ENCODE measurements at places on chromosomes 1 and 21. TPM values are rescaled to one million over a fixed set of nuclear protein-coding genes. Genes with fewer than 3 reads are reported as not detected.

The TFF2 gene
- total RNA-seq: not detected

GRCh38 chr1:204920967-204921366, 50.3 kb downstream of the NFASC start:
- H3K36me3 ChIP-seq: no peaks in the 10 kb centered on the region
- H3K27me3 ChIP-seq: no peaks in the 10 kb centered on the region
- no peaks in the 10 kb centered on the region for H3K4me1 ChIP-seq
- H3K27ac ChIP-seq: no peak overlapping the region
- no peak for DNase-seq

DNA sequence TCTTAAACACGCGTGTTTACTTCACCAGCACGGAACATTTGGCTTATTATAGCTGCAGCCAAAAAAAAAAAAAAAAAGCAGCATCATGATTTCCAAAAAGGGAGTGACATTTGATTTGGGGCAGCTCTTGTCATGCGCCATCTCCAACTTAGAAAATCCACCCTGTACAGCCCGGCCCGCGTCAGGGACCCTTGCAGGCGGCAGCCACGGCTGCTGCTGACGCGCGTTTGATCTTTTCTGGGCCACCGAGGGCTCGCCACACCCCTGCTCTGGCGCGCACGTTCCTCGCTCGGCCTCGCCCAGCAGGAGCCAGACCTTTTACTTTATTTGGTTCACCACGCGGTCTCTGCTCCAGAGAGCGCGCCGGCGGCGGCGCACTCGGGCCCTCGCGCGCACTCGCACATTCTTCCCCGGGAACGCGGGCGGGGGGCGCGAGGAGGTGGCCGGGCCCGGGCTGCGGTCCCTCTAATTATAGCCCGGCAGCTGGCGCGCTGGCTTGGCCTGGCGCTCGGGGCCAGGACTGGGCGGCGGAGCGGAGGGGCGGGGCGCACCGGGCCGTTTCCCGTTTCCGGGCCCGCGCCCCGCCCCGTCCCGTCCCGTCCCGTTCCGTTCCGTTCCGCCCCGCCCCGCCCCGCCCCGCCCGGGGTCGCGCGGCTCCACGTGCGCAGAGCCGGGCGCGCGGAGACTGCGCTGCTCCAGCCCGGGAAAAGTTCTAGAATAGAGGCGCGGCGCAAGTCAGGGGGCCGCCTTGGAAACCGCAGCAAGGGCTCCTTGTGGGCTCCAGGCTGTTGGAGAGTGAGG, 10.2 kb downstream of the IRF2BP2 start:
- peak overlapping the region; percentile 95 for H3K27ac ChIP-seq
- no peaks in the 10 kb centered on the region for H3K36me3 ChIP-seq
- peak; percentile 85 for DNase-seq

DNA sequence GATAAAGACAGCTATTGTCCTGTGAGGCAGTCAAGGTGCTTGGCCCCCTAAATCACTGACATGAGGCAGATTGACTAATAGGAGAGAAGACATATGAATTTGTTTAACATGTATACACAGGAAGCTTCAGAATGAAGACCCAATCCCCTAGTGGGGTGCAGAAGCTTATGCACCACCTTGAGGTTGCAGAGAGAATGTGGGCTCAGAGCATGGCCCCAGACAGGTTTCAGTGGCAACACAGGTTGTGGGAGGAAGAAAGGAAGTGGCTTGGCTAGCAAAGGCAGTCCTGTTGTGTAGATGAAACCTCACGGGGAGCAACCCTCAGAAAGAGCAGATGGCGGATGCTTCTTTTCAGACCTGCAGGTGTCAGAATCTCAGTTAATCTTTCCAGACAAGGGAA, 37.0 kb upstream of the PARP1 start:
- H3K4me3 ChIP-seq: no peak overlapping the region
- no peaks in the 10 kb centered on the region for H3K36me3 ChIP-seq
- no peaks in the 10 kb centered on the region for H3K27me3 ChIP-seq
- peaks cover 33% of the 10 kb centered on the region for H3K4me1 ChIP-seq
- H3K27ac ChIP-seq: no peak overlapping the region

GRCh38 chr1:212668477-212668876, 31.2 kb downstream of the BATF3 start:
- no peak overlapping the region for H3K4me3 ChIP-seq
- no peak for DNase-seq
- peaks cover 8% of the 10 kb centered on the region for H3K4me1 ChIP-seq
- H3K27me3 ChIP-seq: no peaks in the 10 kb centered on the region
- no peaks in the 10 kb centered on the region for H3K36me3 ChIP-seq
- H3K27ac ChIP-seq: no peak overlapping the region

DNA sequence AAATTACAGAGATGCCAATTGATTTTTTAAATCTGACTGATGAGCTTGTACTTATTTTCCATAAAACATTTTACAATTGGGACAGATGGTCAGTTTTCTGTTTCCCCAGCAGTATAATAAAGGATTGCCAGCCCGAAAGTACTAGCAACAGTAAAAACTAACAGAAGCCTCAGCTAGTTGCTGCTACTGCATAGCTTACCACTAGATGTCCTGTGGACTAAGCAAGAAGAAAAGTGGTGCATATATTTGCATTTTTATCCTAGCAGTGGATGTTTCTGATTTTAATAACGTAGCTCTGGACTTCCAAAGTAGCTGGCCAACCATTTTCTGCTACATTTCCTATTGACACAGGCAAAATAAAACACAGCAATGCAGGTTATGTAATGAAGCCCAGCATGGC, 241.5 kb downstream of the BARHL2 start:
- DNase-seq: no peak
- H3K27me3 ChIP-seq: no peaks in the 10 kb centered on the region
- H3K27ac ChIP-seq: no peak overlapping the region
- no peaks in the 10 kb centered on the region for H3K36me3 ChIP-seq
- no peaks in the 10 kb centered on the region for H3K4me1 ChIP-seq
- no peak overlapping the region for H3K4me3 ChIP-seq

DNA sequence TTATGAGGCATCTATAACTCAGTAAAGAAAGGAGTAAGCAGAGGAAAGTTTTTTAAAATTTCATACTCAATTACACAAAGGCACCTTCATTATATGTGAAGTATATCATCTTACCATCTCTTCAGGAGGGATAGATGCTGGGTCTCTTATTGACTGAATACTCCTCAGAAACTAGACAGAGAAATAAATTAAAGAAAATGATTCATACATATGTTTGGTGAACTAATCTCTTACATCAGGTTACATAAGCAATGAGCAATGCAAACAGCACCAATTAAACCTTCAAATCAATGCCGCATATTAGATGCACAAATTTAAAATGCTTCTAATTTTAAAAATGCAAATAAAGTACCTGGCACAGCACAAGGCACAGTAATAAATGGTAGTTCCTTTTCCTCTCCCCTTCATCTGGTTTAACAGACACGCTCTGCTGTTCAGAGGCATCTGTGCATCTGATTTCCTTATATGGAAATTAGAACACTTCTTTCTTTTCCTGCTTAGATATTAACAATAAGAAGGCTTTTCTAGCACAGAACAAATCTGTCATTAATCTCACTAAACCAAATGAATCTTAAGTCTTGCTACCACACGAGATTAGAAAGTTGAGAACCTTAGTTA, 20.0 kb downstream of the SCYL3 start:
- no peaks in the 10 kb centered on the region for H3K4me1 ChIP-seq
- no peaks in the 10 kb centered on the region for H3K27me3 ChIP-seq
- no peak overlapping the region for H3K27ac ChIP-seq
- no peak for DNase-seq
- H3K4me3 ChIP-seq: no peak overlapping the region

DNA sequence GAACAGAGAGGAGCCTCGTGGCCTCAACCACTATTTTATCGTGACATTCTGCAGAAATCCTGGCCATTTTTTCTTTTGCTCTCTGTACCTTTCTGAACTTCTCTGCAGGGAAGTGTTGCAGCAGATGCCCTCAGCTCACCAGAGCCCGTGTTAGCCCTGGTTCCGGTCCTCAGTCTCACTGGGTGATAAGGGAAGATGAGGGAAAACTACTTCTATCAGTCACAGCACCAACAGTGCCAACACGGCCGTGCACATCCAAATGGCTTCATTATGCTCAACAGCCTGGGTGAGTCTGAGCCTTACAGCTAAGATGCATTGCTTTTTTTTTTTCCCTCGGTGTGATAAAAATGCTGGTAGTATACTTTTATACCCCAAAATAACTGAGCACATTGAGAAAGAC, 93.0 kb downstream of the KIF26B start:
- no peak overlapping the region for H3K27ac ChIP-seq
- no peak for DNase-seq
- H3K4me1 ChIP-seq: no peaks in the 10 kb centered on the region
- no peak overlapping the region for H3K4me3 ChIP-seq
- H3K36me3 ChIP-seq: no peaks in the 10 kb centered on the region
- no peaks in the 10 kb centered on the region for H3K27me3 ChIP-seq

GRCh38 chr21:45492765-45493164, 49.5 kb downstream of the SLC19A1 start:
- peaks cover 4% of the 10 kb centered on the region for H3K4me1 ChIP-seq
- H3K27ac ChIP-seq: no peak overlapping the region
- H3K27me3 ChIP-seq: no peaks in the 10 kb centered on the region
- no peaks in the 10 kb centered on the region for H3K36me3 ChIP-seq

- H3K27ac ChIP-seq: no peak overlapping the region
- H3K36me3 ChIP-seq: no peaks in the 10 kb centered on the region
- no peak overlapping the region for H3K4me3 ChIP-seq
- no peaks in the 10 kb centered on the region for H3K4me1 ChIP-seq
- no peak for DNase-seq
Measured at GRCh38 chr1:52334906-52335528, 31.0 kb downstream of the CC2D1B start.

The ERRFI1 gene
- total RNA-seq: 3.8 TPM

- H3K36me3 ChIP-seq: no peaks in the 10 kb centered on the region
- H3K27me3 ChIP-seq: no peaks in the 10 kb centered on the region
- DNase-seq: peak; percentile 7
- H3K4me1 ChIP-seq: peaks cover 13% of the 10 kb centered on the region
Measured at GRCh38 chr1:159854116-159854692, 8.3 kb downstream of the VSIG8 start.

- no peak overlapping the region for H3K4me3 ChIP-seq
- DNase-seq: no peak
- no peak overlapping the region for H3K27ac ChIP-seq
Measured at GRCh38 chr21:31493350-31493880, 149.4 kb upstream of the TIAM1 start.

DNA sequence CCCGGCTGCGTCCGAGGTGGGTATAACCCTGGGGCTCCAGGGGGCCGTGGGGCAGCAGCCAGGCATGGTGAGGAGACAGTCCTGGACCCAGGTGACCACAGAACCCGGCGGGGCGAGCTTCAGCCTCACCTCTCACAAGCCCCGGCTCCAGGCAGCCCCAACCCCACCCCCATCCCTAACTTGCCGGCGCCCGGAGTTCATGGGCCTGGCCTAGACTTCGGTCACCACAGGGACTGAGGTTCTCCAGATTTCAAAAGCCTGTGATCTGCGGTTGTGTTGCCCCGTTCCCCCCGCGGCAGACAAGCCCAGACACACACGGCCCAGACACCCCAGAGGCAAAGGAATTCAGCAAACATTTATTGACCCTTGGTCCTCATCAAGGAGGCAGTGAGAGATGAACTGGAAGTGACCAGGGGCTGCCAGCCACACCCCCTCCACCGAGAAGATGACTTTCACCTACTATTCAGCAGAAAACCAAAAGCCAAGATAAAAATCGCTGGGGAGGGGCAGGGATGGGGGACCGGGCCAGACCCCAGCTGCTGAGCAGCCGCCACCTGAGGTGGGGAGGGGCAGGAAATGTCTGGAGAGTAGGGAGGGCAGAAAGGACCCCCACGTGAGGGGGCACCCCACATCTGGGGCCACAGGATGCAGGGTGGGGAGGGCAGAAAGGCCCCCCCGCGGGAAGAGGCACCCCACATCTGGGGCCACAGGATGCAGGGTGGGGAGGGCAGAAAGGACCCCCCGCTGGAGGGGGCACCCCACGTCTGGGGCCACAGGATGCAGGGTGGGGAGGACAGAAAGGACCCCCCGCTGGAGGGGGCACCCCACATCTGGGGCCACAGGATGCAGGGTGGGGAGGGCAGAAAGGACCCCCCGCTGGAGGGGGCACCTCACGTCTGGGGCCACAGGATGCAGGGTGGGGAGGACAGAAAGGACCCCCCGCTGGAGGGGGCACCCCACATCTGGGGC, 3.9 kb downstream of the HES4 start:
- no peak for DNase-seq
- H3K4me1 ChIP-seq: peaks cover 11% of the 10 kb centered on the region
- H3K36me3 ChIP-seq: no peaks in the 10 kb centered on the region
- no peak overlapping the region for H3K27ac ChIP-seq
- no peak overlapping the region for H3K4me3 ChIP-seq

The TLCD4 gene
- 0.04 TPM for total RNA-seq

The MT1HL1 gene
- total RNA-seq: not detected

- no peaks in the 10 kb centered on the region for H3K4me1 ChIP-seq
- H3K4me3 ChIP-seq: no peak overlapping the region
- H3K27me3 ChIP-seq: no peaks in the 10 kb centered on the region
- no peak overlapping the region for H3K27ac ChIP-seq
- no peak for DNase-seq
Measured at GRCh38 chr1:2184531-2184930, 10.0 kb downstream of the FAAP20 start.

GRCh38 chr1:204093421-204093717, 20.5 kb downstream of the SOX13 start:
- H3K27ac ChIP-seq: no peak overlapping the region
- no peak overlapping the region for H3K4me3 ChIP-seq
- H3K36me3 ChIP-seq: no peaks in the 10 kb centered on the region

The TMEM51 gene
- total RNA-seq: 0.11 TPM

DNA sequence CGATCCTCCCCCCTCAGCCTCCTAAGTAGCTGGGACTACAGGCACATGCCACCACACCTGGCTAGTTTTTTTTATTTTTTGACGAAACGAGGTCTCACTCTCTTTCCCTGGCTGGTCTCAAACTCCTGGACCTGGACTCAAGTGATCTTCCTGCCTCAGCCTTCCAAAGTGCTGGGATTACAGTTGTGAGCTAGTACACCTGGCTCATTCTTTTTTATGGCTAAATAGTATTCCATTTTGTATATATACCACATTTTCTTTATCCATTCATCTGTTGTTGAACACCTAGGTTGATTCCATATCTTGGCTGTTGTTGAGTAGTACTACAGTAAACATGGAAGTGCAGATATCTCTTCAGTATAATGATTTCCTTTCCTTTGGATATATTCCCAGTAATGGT, 62.3 kb upstream of the RCC1 start:
- DNase-seq: no peak
- H3K4me3 ChIP-seq: no peak overlapping the region
- no peaks in the 10 kb centered on the region for H3K4me1 ChIP-seq
- no peaks in the 10 kb centered on the region for H3K27me3 ChIP-seq

- H3K4me1 ChIP-seq: no peaks in the 10 kb centered on the region
- no peaks in the 10 kb centered on the region for H3K36me3 ChIP-seq
- DNase-seq: no peak
Measured at GRCh38 chr21:20721151-20721550, 277.1 kb upstream of the NCAM2 start.

DNA sequence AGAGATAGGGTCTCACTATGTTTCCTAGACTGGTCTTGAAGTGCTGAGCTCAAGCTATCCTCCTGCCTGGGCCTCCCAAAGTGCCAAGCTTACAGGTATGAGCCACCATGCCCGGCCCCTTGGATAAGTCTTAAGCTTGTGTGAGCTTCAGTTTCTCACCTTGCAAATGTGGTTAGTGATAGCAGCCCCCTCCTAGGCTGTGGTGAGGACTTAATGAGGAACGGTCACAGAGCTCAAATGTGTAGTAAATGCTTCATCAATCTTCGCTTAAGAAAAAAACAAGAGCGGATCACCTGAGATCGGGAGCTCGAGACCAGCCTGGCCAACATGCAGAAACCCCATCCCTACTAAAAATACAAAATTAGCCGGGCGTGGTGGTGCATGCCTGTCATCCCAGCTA, 3.0 kb downstream of the CNR2 start:
- H3K4me1 ChIP-seq: peaks cover 62% of the 10 kb centered on the region
- no peak overlapping the region for H3K27ac ChIP-seq
- no peaks in the 10 kb centered on the region for H3K36me3 ChIP-seq
